CMK (cell line): ENCODE measurements at places on chromosomes 5 and 9.

- no peak for DNase-seq
Observed at GRCh38 chr9:133492061-133493021, 13.4 kb upstream of the SLC2A6 start.

GRCh38 chr9:89001917-89002540 is 10.8 kb downstream of the S1PR3 start:
- DNase-seq: no peak

DNA sequence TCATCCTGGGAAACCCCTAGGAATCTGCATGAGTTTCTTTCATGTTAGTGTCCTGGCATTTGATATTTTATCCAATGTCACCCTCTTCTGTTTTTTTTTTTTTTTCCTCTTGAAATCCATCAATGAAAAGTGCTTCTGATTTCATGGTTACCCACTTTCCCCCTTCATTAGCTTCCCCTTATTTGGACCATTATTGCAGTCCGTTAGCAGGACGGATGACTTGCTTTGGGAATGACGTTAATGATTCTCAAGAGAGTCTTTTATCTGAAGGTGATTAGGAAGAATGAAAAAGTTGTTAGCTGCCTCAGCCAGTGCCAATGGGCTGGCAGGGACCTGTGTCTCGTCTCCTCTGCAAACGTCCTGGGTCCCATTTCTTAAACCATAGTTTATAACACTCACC is 134.7 kb downstream of the SEMA6A start:
- DNase-seq: no peak

- DNase-seq: peak; percentile 5
Observed at GRCh38 chr9:75142202-75142601, 53.9 kb downstream of the OSTF1 start.

GRCh38 chr9:72844440-72844768 is 108.4 kb downstream of the ALDH1A1 start:
- no peak for DNase-seq

- no peak for DNase-seq
Observed at GRCh38 chr9:117705386-117705785, 1.2 kb downstream of the TLR4 start.

DNA sequence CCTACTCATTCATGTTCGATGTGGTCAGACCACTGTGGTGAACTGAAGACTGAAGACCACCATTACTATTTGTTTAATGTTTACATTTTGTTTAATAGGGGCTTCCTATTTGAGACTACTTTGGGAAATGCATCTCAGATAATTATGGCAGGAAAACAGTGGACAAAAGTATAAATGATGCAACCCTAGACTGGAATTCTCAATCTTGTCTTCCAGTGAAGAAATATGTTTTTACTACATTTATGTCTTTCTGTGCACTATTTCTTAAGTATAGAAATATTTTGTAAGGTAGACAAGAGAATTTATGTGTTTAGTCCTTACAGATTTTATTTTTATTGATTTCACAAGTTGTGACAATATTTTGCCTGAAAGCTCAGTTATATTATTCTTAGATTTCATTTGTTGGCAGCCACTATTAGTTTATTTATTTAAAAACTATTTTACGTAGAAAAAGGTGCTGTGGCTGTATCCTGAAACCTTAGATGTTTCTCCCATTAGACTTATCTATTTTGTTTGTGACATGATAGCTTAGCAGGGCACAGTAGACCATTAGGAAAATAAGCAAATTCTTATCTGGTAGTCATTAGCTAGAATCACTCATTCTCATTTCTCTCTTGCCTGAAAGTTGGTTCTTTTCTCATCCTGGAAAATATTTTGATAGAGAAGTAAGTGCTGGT is 39.4 kb upstream of the MRPS30 start:
- DNase-seq: no peak

DNA sequence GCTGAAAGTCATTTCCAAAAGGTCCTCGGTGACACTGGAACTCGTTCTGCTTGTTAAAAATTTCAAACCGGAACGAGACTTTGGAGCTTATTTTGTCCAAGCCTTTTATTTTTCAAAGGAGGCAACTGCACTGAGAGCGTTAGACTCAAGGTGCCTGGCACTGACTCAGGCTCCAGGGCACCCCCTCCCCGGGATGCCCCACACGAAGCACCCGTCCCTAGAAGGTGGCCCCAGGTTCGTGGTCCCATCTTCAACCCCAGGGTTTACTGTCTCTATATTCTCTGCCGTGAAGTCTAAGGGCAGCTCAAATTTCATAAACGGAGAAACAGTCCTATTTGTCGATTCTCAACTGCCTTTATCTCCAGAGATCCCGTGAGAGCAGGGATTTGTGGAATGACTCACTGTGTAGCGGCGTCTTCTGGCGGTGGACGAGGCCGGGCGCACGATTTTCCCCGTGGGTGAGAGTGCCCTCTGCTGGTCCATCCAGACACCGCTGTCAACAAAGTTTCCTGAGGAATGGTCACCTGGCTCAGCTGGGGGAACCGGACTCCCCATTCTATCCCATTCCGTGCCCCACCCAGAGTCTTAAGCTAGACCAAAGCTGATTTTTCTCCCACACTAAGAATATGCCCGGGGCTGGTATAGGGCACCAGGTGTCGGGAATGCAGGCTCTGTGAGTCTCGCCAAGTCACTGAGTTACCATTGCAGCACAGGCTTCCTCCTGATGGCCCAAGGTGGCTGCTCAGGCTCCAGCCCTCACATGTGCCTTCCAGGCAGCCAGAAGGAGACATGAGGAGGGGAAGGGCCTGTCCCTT is 27.1 kb upstream of the SLC6A19 start:
- DNase-seq: no peak

GRCh38 chr9:13386935-13387733 is 107.6 kb upstream of the MPDZ start:
- DNase-seq: no peak
